ENCODE measurements at places on chromosomes 16 and 17.

DNA sequence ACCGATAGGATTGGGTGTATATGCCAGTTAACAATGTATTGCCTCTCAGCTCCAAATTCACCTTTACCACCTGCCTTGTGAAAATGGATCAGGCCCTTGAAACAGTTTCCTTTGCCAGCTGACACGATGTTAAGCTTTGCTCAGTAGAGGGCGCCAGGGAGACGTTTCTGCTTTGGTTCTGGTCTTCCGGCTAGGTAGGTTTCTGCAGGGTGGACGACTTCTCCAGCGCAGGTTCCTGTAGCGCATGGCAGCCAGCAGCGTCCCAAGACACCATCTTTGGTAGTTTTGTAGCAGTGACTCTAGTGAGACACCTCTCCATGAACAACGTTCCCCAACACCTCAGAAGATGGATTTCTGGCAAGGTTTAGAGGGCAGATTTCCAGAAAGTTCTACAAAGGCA lies 24.0 kb downstream of the SYCE1L start:
- no peak for DNase-seq

DNA sequence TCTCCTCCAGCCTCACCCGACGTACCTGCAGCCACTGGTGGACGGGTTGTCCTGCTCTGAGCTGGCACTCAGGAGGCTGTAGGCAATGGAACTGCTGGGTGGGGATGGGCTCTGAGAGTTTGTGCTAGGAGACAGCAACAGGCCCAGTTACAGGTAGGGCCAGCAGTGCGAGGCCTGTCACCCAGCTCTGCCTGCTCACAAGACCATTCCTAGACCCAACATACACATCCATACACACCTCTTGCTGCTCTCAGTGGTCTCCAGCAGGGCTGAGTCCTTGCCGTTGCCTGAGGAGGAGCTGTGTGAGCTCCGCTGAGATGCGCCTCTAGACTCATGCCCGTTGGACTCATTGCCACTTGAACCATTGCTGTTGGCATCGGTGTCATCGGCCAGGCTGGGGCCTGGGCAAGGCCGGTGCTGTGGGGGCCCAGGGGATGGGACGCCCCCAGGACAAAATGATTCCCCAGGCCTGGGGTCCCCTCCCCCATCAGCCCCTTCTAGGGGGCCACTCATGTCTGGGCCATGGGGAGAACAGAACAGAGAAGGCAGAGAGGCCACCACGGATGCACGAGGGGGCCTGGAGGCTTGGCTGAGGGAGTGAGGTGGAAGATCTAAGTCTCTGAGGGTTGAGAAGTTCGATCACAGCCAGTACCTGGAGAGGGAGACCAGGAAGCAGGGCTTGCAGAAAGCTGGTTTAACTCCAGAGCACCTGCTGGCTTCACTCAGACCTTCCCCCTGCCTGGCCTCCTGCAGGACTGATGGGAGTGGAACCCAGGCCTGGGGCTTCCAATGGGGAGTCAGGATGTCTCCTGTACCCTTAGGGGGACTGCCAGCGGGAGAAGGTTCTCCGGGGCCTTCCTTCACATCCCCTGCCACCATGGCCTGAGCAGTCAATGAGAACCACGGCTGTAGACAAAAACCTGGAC lies 1.7 kb downstream of the PER1 start:
- DNase-seq, result no peak

- DNase-seq, result no peak
These were observed 2.0 kb upstream of the CD300H start for GRCh38 chr17:74569020-74570003.

DNA sequence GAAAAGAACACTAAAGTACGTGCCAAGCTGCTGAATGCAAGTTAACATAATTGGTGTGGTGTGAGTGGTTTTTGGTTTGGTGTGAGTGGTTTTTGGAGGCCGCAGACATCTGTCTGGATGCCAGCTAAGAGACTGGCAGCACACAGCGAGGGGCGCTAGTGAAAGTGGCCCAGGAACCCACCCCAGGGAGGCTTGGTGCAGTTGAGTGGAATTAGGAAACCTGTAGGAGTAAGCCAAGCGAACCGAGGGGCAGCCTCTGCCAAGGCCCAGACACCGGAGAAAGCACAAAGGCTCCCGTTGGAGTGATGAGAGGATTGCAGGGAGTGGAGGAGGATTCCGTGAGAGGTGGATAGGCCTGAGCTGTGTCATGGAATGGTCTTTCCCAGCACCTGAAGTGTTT lies 24.6 kb upstream of the SLC5A11 start:
- no peak for DNase-seq

DNA sequence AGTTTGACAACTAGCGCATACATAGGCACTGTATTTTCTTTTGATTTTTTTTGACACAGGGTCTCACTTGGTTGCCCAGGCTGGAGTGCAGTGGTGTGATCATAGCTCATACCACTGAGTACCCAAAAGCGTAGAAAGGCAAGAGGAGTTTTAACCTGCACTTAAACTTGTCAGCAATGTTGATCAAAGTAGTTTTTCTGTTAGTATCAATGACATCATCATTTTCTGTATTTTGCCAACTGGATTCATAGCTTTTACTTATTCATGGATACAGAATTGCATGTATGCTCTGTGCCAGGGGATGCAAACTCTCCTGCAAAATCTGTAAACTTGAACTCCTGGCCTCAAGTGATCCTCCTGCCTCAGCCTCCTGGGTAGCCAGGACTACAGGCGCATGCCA lies 55.9 kb upstream of the ATP2A3 start:
- DNase-seq, result no peak

- DNase-seq, result no peak
These were observed 209.3 kb downstream of the CHD9NB start for GRCh38 chr16:52843381-52843780.

DNA sequence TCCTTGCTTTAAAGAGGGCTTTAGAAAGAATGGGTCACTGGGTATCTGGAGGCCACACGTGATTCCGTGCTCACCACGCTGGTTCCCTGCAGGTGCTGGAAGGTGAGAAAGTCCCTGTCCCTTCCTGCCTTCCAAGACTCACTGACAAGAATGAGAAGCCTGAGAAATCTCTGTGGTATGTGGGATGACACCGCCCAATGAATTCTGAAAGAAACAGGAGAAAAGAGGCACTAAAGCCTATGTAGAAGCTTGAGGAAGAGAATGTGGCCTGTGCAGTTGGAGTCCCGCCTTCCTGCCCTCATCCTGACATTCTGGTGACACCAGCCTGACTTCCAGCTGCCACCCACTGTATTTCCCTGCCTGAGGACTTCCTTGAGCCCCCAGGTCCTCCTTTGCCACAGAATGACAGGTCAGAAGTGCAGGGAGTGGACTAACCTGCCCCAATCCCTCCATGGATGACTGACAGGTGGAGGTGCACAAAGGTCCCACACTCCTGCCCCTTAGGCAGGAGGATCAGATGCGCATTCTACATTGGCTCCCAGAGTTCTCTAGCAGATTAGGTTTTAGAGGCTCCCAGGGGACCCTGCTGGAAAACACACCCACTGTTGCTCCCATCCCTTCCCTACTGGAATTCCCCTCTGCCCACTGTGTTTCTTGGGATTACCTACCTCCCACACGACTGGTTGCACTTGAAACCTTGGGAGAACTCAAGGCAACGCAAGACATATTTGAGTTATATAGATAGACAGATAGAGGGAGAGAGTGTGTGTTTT lies 38.6 kb upstream of the TENT4B start:
- no peak for DNase-seq

DNA sequence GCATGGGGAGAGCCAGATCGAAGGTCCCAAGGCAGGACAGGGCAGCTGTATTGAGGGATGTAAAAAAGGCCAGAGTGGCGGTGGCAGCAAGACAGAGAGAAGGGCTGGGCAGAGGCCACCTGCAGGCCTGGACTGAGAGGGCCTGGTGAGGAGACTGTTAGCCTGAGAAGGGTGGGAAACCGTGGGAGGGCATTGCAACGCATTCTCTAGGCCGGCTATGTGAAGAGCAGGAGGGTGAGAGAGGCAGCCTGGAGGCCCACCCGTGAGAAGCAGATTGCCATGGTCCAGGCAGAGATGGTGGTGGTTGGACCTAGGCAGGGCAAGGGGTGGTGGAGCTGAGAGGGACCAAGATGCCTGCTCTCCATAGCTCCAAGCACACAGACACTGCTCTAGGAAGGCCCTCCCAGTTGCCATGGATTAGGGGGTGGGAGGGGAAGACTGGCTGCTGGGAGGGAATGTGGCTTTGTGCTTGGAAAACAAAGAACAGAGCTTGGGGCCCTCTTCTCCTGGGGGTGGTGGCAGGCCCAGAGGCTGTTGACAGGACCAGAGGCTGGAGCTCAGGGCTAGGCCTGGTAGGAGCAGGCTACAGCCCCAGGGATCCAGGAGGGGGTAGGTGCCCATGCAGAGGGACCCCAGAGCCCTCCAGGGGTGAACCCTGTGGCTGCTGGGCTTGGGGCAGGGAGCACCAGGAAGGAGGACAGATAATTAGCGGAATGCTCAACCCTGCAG lies 12.4 kb upstream of the TCAP start:
- no peak for DNase-seq

GRCh38 chr16:7745276-7745675 lies 412.6 kb downstream of the RBFOX1 start:
- no peak for DNase-seq

GRCh38 chr16:48877946-48878345 lies 268.0 kb upstream of the N4BP1 start:
- DNase-seq, result no peak

- DNase-seq, result no peak
These were observed 4.9 kb downstream of the P3H4 start for GRCh38 chr17:41806685-41807445.

DNA sequence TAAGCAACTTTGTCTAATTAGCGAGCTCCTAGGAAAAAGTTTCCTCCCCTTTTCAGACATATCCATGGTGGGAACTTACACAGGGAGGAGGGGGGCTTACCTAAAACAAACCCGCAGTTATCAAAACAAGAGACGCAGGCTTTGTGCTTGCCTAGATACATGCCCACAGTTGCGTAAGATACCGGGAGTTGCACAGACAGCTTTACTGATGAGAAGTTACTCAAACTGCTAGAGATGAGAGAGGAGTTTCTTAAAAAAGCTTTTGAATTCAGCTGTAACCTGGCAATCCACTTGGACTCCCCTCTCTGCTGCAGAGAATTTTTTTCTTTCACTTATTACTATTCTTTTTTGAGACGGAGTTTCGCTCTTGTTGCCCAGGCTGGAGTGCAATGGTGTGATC lies 6.8 kb upstream of the ZP2 start:
- no peak for DNase-seq

- DNase-seq, result no peak
These were observed 10.5 kb downstream of the DBNDD1 start for GRCh38 chr16:90008708-90009145.

DNA sequence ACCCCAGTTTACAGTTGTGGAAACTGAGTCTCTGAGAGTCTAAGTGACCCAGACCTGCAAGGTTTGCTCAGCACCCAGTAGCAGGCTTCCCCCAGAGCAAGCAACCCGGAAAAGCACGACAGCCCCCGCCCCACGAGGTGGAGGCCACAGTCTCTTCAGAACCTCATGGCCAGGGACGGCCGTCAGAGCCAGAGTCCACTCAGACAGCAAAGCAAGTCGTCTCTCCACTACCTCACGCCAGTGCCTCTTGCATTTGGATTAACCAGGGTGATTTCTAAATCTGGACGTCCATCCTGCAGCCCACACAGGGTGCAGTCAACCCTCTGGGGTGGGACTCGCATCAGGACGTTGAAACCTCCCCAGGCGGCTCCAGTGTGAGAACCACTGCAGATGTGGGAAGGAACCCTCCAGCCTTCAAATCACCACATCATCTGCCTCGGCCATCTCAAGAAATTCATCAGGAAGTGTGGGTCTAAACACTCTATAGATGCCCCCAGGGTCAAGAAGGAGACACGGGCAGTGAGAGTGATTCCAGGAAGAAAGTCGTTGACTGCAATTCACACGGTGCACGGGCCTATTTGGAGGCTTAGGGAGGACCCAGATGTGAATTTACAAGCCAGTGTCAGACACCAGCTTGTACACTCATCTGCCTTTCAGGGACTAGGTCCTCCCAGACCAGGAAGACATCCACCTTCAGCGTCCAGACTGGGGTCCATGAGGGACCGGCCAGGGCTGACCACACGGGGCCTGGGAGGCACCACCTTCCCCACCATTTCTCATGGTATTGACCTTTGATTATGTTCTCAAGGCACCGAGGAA lies 20.2 kb upstream of the RBFOX3 start:
- DNase-seq, result no peak

DNA sequence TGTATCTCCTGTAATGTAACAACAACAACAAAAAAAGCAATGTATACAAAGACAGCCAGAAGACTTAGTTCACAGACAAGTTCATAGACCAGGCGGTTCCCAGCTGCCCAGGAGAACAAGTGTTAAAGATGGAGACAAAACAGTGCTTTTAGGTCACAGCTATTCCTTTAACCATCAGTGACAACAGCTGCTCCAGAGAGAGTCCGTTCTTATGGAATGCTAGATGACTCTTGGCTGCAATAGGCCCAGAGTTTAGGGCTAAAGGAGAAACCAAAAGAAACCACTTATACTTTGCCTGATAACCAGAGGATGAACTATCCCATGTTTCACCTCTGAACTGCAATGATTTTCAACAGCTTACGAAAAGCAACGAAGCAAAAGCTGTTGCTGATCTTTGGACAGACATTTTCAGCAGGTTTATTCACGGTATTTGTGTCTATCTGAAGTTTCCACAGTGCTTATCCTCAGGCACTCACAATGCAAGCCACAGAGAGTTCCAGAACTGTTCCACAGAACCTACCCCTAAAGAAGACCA lies 6.0 kb downstream of the ZCCHC14 start:
- no peak for DNase-seq

- no peak for DNase-seq
These were observed 210.6 kb downstream of the KCNJ2 start for GRCh38 chr17:70379945-70380344.

GRCh38 chr17:79883202-79883601 lies 44.0 kb upstream of the CBX4 start:
- no peak for DNase-seq

- peak; percentile 84 for DNase-seq
These were observed 120.9 kb downstream of the MRM1 start for GRCh38 chr17:36722121-36722902.

DNA sequence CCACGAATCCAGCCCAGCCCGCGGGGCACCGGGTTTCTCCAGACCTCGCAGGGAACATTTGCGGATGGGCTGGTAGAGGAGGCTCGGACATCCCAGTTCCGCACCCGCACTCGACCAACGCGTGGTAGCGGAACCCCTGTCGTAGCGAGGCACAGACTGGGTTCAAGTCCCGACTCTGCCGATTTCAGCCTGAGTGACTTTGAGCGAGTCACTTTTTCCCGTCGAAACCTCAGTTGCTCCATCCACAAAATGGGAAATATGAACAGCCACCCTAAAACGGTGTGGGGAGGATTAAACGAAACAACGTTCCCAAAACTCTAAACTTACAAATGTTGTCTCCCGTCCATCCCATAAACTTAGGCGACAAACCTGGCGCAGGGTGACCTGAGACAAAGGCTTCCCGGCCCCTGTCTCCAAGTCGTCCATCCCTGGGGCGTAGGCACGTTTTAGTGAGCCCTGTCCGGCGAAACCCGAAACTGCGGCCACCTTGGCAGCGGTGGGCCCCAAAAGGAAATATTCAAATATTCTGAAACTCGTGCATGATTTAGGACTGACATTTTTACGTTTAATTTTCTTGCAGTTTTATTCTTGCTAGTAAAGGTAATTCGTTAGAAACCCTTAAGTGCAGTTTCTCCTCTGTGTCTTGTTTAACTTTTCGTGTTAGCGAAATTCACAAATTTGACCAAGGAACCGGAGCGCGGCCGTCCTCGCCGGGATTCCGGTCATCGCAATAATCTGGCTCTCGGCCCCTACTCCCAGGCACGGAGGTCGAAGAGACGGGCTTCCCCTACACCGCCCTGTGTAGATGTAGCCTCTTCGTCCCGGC lies 1.9 kb upstream of the MLLT6 start:
- DNase-seq, result no peak

GRCh38 chr17:76561799-76562268 lies 22.0 kb downstream of the PRCD start:
- no peak for DNase-seq

All from NCI-H1092 (cell line).